ENCODE measurements at places on chromosomes 7 and 10. TPM values are rescaled to one million over a fixed set of nuclear protein-coding genes. Genes with fewer than 3 reads are reported as not detected.

- DNase-seq, result no peak
Measured at GRCh38 chr7:14507617-14508016, 394.9 kb downstream of the DGKB start.

DNA sequence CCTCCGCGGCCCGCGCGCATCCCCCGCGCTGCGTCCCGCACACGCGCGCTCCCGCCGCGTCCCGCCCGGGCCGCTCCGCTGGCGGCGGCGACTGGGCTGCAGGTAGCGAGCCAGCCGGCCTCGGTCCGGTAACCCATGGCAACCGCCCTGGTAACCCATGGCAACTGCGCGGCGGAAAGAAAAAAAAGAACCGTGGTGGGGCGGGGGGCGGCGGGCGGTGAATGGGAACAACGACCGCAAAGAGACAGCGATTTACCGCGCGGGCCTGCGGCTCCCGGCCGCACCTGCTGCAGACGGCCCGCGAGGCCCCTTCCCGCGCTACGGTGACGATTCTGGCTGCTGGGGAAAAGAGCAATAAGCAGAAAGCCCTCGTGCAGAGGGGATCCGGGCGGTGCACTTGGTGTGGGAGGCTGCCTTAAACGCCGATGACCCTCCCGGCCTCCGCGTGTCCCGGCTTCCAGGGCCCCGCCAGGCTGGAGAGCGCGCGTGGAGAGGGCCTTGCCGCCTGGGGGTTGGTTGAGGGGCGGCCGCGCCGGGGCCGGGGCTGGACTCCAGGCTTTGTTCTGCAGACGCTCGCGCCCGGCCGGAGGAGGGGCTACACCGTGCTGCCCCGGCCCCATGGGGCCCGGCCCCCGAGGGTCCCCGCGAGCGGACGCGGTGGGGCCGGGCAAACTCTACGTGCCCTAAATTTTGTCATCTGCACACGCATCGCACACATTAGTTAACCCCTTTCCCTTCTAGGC, 84.7 kb downstream of the SNX10 start:
- DNase-seq, result peak; percentile 59

DNA sequence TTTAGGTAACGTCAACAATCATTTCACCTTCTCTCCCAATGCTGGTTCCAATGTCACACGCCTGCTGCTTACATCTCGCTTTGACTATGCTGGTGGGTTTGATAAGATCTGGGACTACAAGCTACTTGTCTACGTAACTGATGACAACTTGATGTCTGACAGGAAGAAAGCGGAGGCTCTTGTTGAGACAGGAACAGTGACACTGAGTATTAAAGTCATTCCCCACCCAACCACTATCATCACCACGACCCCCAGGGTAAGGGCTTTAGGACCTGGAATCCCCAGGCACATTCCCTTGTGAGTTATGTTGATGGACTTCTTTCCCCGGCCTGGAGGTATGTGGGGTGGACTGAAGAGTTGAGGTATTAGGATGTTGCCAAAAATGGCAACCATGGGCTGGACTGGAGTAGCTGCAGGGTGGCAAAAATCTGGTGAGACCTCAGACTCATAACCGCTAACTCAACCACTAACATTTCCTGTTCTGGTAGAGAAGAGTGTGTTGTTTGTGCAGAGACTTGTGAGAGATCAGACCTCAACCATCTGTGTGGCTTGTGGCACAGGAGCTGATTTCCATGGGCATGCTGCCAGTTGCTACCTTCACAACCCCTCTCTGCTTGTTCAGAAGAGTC, 59.2 kb downstream of the CDHR3 start:
- DNase-seq, result peak; percentile 84

GRCh38 chr10:127762925-127763324, 25.9 kb downstream of the FOXI2 start:
- no peak for DNase-seq

GRCh38 chr10:49781247-49781646, 19.1 kb upstream of the OGDHL start:
- no peak for DNase-seq

DNA sequence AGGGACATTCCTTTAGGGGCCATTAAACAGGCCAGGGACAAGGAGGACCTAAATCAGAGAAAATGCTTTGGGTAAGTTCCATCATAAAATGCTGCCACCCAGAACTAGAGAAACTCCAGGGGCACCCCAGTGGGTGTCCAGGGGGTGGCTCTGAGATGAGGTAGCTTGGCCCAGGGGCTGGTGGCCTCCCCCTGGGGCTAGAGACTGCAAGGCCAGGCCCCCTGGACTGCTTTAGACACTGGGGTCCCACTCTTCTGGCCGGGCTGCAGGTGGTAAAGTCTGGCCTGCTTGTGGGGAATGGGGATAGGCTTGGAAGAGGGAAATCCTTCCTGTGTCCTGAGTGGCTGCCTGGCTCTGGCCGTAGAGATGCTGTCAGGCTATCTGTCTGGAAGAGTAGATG, 169.6 kb upstream of the PODXL start:
- no peak for DNase-seq

GRCh38 chr10:3668276-3668965, 116.6 kb downstream of the KLF6 start:
- DNase-seq, result peak; percentile 69

DNA sequence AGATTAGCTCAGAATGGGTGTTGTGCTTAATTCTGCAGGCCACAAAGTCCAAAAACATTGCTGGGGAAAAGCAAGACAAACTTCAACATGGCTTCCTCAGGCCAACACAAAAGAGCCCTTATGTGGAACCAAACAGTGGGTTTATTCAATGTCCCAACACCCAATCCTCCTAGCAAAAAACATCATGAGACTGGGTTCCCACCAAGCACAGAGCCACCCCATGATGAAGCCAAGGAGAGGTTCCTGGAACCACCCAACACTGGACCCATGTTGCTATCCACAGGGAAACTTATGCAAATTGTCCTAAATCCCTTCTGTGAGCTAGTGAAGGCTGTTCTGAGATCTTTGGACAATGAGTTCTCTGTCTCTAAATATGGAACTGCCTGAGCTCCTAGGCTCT, 24.0 kb downstream of the SLC25A13 start:
- DNase-seq, result no peak

GRCh38 chr7:96675548-96675947, 34.1 kb downstream of the SEM1 start:
- DNase-seq, result no peak

DNA sequence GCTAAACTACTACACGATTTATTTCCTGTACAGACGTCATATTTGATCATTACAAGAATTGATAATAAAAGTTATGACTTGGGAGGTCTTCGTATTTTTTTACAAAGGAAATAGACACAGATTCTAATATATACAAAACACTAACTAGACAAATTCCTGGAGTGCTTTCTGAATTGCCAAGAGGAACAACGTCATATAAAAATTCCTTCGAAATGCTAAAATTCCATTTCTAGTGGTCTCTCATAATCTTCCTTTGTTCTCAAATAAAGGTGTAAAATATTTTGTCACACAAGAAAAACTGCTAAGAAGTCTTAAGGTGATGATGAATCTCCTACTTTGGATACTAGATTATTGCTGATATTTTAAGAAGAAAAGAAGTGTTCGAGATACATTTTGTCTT, 85.4 kb downstream of the CDK6 start:
- no peak for DNase-seq

GRCh38 chr7:129781928-129782817, 170.6 kb downstream of the UBE2H start:
- no peak for DNase-seq

DNA sequence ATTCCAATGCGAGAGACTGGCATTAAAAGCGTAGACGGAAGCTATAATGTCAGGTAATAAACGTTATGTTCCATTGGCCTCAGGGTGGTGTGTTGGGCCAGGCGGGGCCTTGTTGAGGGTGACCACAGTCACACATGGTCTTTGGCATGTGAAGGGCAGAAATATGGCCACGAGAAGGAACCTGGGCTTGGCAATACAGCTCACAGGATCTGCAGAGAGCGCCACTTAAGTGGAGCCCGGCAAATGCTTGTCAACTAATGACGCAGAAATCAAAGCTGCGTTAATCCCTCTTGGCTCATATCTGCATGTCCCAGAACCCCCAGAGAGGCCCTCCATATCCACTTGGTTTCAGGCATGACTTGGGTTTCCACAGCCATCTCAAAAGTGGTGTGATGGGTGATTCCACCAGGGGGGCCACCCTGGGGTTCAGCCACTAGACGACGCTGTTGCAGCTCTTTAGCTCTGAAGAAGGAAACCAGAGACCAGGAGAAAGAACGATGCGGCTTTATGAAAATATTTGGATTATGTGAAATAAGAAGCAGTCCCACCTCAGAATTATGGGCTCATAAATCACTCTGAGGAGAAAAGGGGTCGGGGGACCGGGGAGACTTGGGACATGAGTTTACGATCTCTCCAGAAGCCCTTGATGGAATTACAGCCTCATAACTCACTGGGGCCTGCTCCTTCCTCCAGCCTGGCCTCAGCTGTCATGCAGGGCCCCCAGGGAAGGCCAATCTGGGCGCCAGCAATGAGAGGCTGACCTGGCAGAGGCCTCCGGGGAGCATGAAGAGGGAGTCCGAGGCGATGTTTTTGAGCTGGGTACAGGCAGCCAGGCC, 462.5 kb downstream of the PLXNA4 start:
- DNase-seq, result no peak

- peak; percentile 37 for DNase-seq
Measured at GRCh38 chr10:104333728-104334373, 4.4 kb downstream of the ITPRIP start.

DNA sequence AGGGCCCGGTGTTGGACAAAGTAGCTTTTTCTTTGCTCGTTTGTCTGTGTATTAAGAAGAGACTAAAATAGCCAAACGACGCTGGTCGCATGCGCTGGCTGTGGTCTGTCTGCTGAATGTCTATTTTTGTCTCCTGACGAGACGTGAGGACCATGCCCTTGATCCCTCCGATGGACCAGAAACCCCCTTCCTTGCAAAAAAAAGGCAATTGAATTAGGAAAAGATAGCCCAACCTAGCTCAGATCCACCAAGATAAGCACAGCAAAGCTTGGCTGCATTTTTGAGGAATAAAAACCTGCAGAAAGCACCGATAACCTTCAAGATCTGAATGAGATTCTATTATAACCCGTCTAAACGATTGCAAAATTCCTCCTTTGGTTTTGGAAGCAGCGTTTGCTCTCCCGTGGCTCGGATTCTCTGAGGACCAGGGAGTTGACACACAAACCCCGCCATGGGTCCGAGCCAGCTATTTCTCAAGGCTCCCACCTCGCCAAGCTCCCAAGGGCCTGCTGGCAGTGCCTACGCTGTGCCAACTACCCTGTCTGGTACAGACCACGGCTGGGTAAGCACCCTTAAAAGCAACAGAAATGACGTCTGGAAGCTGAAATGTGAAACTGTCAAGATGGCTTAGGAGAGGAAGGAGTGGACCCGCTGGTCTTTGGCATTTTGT, 17.7 kb upstream of the TTYH3 start:
- DNase-seq, result no peak

DNA sequence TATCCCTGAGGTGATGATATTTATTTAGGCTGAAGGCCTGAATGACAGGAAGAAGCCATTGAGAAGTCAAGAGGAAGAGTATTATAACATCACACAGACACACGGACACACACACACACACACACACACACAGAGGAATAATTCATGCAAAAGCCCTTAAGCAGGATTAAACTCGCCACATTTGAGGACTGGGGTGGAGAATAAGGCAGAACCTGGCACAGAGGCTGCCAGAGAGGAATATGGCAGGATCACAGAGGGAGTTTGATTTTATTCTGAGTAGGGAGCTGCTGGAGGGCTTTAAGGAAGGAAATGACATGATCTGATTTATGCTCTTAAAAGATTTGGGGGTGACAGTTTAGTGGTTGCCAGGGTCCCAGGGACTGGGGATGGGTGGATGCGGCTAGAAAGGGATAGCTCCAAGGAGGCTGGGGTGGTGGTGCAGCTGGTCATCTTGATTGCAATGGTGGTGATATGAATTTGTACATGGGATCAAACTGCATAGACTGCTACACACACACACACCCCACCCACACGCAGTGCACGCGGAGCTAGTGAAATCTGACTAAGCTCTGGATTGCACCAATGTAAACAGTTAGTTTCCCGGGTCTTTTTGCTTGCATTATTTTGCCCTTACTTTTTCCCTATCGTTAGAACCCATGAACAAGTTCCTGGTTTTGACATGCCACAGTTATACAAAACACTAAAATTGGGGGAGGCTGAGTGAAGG, 11.2 kb downstream of the SMURF1 start:
- DNase-seq, result no peak

DNA sequence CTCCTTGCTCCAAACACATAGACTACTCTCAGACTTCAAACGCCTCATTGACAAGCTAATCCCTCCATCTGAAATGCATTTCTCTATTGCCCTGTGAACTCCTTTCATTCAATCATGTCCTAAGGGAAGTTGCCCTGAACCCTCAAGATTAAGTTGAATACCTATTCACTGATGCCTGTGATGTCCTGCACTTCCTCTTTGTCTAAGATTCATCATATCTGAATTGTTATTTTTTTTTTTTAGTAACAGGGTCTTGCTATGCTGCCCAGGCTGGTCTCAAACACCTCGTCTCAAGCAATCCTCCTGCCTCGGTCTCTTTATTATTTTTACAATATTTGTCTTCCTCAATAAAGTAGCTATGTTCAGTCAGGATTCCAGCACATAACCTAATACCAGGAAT, 3.2 kb downstream of the PSMA2 start:
- no peak for DNase-seq

DNA sequence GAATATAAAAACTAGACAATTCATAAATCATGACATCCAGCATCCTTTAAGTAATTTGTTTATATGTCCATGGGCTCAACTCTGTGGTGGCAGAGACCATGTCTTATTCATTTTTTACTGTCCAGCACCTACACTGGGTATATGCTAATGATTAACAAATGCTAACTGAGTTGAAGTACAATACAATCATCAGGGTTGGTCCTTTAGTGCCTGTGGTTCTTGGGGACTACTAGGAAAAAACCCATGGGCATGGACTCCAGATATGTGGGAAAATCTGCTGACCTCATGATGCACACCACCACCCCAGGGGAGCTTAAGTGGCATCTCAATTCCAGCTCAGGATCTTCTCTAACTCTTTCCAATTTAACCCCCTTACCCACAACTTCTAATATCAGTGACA, 85.3 kb upstream of the YAE1 start:
- DNase-seq, result no peak

- no peak for DNase-seq
Measured at GRCh38 chr7:66015440-66016130, 33.6 kb upstream of the GUSB start.

GRCh38 chr10:36808625-36809362, 316.6 kb upstream of the ANKRD30A start:
- DNase-seq, result no peak

DNA sequence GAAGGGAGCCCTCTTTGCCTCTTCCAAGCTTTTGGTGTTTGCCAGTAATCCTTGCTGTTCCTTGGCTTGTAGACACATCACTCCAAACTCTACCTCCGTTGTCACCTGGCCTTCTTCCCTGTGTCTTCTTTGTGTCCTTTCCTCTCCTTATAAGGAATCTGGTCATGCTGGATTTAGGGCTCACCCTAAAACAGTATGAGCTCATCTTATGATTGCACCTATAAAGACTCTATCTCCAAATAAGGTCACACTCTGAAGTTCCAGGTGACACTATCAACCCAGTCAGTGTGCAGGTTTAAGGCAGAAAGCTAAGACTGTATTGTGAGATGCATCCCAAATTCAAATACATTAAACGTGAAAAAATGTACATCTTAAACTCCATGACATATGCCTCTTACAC, 49.0 kb upstream of the ZRANB1 start:
- DNase-seq, result no peak

Gene BAIAP2L1
- total RNA-seq, result 1.1 TPM

Gene H2BK1
- total RNA-seq, result not detected

Gene CYP3A4
- total RNA-seq, result not detected

Gene MCM10
- total RNA-seq, result 78.2 TPM

Gene MYPN
- total RNA-seq, result not detected

Gene NPC1L1
- total RNA-seq, result not detected

Gene ACBD7
- 1.9 TPM for total RNA-seq

Gene FRMD4A
- total RNA-seq, result 0.09 TPM

All from activated CD8-positive, alpha-beta memory T cell treated with anti-CD3 and anti-CD28 coated beads, Interleukin-2, amount 10 ng/mL, durations not matched to agents 7 days and 5 days (primary cell).